Endothelial cell (in vitro differentiated cells): ENCODE measurements at places on chromosomes 2 and 18. TPM values are rescaled to one million over a fixed set of nuclear protein-coding genes. Genes with fewer than 3 reads are reported as not detected.

DNA sequence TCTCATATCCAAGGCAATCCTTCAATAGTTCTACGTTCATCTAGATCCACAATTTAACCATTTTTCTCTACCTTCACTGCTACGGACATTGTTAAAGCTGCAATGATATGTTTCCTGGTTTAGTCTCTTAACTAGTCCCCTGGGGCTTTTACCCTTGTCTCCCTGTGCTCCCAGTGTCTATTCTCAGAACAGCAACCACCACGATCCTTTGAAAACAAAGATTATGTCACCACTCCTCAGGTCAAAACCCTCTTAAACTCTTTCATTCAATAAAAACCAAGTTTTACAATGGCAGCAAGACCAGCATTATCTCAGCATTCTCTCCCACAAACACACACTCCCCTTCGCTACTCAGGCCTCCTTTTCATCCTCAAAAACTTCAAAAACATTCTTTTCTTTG is 298.2 kb upstream of the CHST9 start:
- DNase-seq, result no peak

- DNase-seq, result no peak
These were observed 493.6 kb upstream of the SPHKAP start for GRCh38 chr2:228675091-228675490.

GRCh38 chr18:23135550-23136325 is 453 bp downstream of the CABLES1 start:
- peak; percentile 57 for DNase-seq

- no peak for DNase-seq
These were observed 51.0 kb downstream of the PAX8 start for GRCh38 chr2:113227698-113228097.

- no peak for DNase-seq
These were observed 5.8 kb downstream of the OXER1 start for GRCh38 chr2:42757981-42758740.

DNA sequence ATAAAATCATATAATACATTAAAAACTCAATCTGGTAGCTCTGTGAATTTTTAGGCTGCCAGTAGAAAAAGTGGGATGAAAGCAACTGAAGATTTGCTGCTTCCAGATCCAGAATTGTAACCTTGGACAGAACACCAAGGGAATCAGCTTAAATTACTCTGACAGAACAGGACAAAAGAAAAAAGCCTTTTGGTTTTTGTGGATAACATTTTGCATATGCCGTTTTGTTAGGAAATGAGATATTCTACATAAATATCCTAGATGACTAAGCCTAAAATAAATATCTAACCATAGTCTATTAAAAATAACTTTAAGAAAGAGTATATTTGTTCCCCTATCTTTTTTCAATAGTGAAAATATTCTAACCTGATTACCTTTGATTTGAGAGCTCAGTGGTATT is 148.7 kb upstream of the DOCK10 start:
- no peak for DNase-seq

- DNase-seq, result no peak
These were observed 731.9 kb upstream of the VRK2 start for GRCh38 chr2:57314682-57315081.

GRCh38 chr2:197037863-197038398 is 111.4 kb upstream of the PGAP1 start:
- no peak for DNase-seq

DNA sequence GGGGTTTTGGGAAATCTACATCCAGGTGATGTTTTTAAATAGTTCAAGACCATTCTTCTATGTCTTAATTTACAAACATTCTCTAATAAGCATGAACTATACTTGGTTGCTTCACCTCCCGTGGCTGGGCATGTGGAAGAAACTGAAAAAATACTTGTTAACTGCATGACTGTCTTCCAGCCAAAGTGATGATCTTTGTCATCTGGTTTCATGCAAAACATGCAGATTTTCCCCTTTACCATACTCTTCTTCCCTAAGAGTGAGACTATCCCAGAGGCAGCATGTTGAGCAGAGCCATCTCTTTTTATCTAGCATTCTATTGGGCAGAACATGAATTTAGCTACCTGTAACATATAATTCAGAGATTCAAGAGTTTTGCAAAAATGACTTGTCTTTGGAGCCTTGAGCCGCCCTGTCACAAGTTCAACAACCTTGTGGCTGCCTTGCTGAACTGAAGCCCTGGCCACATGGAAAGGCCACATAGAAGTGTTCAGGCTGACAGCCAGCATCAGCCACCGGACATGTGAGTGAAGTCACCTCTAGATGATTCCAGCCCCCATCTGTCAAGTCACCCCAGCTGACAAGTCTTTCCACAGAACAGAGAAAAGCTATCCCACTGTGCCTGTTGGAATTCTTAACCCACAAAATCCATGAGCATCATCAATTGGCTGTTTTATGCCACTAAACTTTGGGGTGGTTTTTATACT is 142.8 kb downstream of the ANKRD44 start:
- DNase-seq, result no peak

GRCh38 chr2:100840519-100840918 is 20.6 kb downstream of the NPAS2 start:
- no peak for DNase-seq

GRCh38 chr2:200471324-200471848 is 38.5 kb downstream of the KCTD18 start:
- DNase-seq, result no peak

DNA sequence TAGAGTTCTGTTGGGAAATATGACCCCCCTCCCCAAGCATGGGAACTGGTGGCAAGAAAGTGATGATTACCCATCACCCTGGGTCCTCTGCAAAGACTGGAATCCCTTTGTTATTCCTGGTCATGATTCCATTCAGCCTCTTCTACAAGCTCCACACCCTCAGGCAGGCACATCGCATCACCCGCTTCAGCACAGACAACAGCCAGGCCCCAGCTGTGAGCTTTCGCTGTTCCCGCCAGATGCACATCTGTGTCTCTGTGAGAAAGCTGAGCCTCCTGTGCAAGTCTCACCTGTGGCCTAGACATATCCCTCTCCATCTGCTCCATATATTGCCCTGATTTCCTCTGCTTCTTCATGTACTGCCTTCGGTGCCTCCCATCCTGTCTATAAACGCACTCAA is 368.0 kb upstream of the RAB6C start:
- no peak for DNase-seq

DNA sequence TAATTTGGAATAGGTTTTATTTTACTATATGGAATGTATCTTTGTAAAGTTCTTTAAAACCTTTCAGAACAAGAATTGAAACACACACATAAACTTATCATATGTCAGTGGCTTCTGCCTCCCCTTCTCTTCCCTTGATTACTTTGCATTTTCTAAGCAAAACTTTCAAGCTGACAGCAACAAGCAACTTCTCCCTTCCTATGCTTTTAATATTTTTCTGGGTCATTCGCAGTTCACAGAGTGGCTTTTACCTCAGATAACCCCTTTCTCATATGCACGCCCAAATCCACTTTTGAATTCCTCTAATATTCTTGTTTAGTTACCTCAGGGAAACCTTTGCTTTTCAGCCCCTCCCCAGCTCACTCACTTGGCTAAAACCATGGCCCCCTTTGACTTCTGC is 36.7 kb upstream of the CDC42EP3 start:
- DNase-seq, result no peak

Gene PAX8
- 2.1 TPM for total RNA-seq

Gene ATP6V1B1
- total RNA-seq, result not detected
